ENCODE measurements at places on chromosomes 5 and 9. TPM values are rescaled to one million over a fixed set of nuclear protein-coding genes. Genes with fewer than 3 reads are reported as not detected.

The NIPAL4 gene
- total RNA-seq = 10.1 TPM

The PCDHA4 gene
- total RNA-seq = 1.7 TPM

The CIZ1 gene
- 87.6 TPM for total RNA-seq

The ADAMTSL1 gene
- total RNA-seq = not detected

The MRPL50 gene
- total RNA-seq = 15.1 TPM

The ITK gene
- not detected for total RNA-seq

The DMGDH gene
- total RNA-seq = not detected

The TEX48 gene
- not detected for total RNA-seq

The PDE8B gene
- 1.3 TPM for total RNA-seq

The NMUR2 gene
- 0.14 TPM for total RNA-seq

The TMOD1 gene
- total RNA-seq = 2.8 TPM

The CCL19 gene
- not detected for total RNA-seq

The GRXCR2 gene
- total RNA-seq = not detected

The PCDHGA12 gene
- total RNA-seq = not detected

The SHB gene
- 37.8 TPM for total RNA-seq

The NTMT1 gene
- total RNA-seq = 105 TPM

The ADGRD2 gene
- total RNA-seq = not detected

The NKD2 gene
- total RNA-seq = 11.8 TPM

The GSN gene
- total RNA-seq = 43.6 TPM

The GHR gene
- total RNA-seq = not detected

The ACER2 gene
- 1.8 TPM for total RNA-seq

The SPOUT1 gene
- total RNA-seq = 28.5 TPM

The CNTLN gene
- total RNA-seq = 7.0 TPM

The TMC1 gene
- 0.20 TPM for total RNA-seq

All from A549 treated with RU486 at 1 μM for 4 hours (cell line).